Erythroblast (primary cell): ENCODE measurements at places on chromosomes 5 and 9.

DNA sequence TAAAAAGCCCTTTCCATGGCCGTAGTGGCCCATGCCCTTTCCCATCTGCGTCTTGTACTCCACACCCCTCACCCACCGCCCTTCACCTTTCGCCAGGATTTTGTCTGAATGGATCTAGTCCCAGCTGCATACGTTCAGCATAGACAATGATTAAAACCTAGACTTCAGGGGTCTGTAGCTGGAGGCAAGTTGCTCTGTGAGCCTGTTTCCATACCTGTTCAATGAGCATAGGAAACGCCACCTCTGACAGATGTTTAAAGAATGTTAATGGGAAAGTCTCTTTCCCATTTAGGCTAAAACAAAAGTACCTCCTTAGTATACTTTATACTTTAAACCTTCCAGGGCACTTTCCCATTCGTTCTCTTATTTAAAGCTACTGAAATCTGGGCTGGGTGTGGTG is 105.7 kb downstream of the SPRY4 start:
- no peak for DNase-seq

DNA sequence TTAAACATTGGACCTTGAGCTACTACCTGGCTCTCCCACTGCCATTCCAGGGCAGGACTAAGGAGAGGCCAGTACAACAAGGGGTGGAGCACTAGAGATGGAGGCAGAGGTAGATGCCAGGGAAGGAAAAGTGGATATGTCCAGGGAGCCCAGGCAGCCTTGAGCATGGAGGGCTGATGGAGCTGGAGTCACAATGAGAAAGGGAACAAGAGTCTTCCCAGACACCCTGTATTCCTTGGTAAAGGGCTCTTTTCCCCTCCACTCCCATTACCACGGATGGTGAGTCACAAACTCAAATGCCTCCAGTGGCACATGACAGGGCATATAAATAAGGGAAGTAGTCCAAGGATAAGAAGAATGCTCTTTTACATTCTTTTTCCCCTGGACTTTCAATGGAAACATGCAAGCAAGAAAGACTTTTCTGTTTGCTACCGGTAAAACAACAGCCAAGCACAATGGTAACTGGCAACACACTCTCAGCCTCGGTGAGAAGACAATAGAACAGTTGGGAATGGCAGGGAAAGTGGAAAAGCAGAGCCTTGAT is 16.7 kb downstream of the ERAP1 start:
- DNase-seq: no peak

- DNase-seq: peak; percentile 84
Observed at GRCh38 chr9:111482694-111483438, 1.3 kb downstream of the ECPAS start.

DNA sequence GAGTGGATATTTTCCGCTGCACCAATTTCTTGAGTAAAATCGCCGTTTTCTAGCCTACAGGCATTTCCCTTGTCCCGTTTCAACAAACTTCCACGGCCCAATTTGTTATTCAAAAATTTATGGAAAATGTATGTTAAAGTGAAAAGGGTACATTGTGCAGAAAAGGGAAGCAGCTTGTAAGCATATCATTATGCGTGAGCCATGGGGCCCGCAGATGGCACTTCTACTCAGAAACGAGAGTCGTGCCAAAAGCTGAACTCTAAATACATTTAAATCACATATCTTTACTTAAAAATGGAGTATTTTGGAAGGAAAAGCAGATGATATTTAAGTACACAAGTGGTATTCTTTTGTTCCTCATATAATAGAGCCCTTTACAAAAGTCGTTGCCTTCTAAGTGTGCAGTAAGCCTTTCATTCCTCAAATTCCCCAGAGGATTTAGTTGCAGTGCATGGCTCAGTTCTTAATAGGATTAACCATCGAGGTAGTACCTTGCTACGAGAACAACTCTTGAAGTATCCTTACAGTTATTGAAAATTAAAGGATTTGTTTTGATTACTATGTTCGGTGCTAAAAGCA is 1227.2 kb upstream of the WWC1 start:
- no peak for DNase-seq

- no peak for DNase-seq
Observed at GRCh38 chr5:20601678-20602100, 613.7 kb upstream of the CDH18 start.

- DNase-seq: no peak
Observed at GRCh38 chr5:98969400-98969799, 40.6 kb upstream of the CHD1 start.

DNA sequence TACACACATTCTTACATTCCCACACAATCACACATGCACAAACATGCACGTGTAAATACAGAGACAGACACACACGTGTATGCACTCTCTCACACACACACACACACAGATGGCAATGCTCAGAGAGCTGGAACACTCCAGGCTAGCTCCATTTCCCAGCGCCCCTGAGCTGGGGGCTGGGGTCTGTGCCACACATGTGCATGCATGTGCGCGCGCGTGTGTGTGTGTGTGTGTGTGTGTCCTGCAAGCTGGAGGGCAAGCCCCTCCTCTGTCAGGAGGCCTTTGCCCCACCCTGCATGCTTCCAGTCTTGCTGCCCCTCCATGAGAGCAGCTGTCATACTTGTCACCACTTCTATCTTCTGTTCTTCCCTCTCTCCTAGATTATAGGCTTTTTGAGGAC is 16.6 kb upstream of the S1PR3 start:
- no peak for DNase-seq

- no peak for DNase-seq
Observed at GRCh38 chr5:150313501-150313900, 10.8 kb upstream of the ARSI start.

DNA sequence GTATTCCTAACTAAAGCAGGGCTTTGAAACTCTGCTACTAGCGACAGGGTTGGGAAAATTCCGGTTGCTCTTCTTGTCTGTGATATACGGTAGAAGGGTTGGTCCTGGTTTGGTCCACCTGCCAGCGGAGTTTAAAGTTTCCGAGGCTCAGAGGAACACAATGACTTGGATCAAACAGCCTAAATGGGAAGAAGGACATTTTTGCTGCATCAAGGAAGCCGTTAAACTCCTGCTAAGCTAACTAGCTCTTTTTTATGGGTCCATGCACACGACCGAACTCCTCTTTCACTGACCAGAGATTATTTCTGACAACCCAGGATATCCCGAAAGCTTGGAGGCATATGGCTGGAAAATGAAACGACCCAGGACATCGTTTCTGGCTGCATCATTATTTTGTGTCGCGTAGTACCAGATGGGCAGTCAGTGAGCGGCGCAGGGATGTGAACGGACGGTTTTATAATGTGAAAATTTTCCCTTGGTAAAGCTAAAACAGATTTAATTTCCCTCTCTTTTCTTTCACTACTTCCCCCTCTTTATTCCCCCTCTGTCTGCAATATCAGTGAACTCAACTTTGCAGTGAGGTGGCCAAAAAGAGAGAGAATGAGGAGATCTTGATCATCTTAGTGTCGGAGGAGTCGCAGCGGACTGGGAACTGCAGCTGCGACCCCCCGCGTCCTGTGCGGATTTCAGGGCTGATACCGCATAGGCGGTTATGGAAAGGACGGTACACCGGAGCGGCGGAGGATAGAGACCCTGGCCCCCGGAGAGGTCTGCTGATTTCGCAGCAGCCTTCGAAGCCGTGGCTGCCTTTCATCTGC is at the start of gene LURAP1L:
LURAP1L (plus strand) TSS at position 160 of the 818 bp plus-strand sequence. CDS start 696 bp downstream, outside the sequence.
- no peak for DNase-seq

GRCh38 chr5:57824047-57824446 is 341.4 kb upstream of the ACTBL2 start:
- DNase-seq: no peak

- DNase-seq: no peak
Observed at GRCh38 chr5:13263701-13264100, 680.8 kb downstream of the DNAH5 start.

GRCh38 chr9:105089874-105090273 is 154.6 kb upstream of the SLC44A1 start:
- DNase-seq: no peak

DNA sequence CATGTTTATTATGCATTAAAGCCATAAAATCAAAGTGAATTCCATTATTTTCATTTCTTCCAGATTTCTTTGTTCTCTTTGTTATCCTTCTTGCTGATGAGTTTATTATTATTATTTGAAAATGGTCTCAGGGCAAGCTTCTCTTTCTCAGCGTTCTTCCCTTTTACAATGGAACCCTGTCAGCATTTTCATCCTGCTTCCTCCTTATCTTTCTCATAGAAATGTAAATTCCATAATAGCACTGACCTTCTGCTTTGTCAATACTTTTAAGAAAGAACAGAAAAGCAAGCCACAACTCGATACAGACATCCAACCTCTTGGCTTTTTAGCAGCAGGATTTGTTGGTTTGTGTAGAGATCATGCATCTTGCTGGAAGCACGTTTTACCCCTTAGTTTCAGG is 114.0 kb upstream of the BASP1 start:
- DNase-seq: no peak
